ENCODE measurements at places on chromosomes 1 and 21.

- no peak for DNase-seq
These were observed 21.0 kb upstream of the LAMC1 start for GRCh38 chr1:183002267-183002666.

DNA sequence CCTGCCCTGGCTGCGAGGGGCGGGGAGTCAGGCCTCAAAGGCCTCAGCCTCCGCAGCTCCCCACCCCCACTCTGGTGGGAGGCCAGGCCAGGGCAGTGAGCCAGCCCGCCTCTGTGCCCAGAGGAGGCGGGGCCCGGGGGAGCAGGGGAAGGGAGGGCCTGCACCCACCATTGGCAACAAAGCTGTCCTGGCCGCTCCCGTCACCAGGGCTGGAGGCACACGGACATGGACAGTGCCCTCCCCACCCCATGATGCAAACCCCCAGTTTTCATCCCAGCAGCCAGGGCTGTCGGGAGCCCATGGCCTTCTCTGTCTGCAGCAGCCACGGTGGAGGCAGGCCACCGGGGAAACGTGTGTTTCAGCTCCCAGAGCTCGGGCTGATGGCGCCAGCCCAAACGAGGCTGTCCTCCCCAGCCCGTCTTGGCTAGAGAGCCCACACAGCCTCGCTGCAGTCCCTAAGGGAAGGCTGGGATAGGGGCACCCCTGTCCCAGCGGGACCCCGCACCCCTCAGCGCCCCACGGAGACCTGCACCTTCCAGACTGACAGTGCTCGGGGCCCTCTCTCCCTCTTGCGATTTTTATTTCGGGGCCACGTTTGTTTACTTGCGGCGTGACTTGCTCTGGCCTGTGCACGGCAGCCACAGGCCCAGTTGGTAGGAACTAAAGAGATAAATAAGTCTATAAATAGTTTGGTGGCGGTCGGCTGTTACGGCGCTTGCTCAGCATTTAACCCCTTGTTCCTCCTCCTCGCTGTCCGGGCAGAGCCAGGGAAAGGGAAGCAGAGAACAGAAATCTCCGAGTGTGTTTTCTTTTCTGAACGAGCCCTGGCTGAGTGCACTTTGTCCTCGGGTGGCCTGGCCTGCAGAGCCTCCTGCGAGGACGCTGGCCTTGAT lies 101.8 kb downstream of the PRDM16 start:
- DNase-seq: peak; percentile 72

GRCh38 chr1:61299463-61299862 lies 217.1 kb downstream of the NFIA start:
- no peak for DNase-seq

GRCh38 chr1:93750955-93751354 lies 69.3 kb upstream of the BCAR3 start:
- DNase-seq: no peak

GRCh38 chr1:63861052-63861691 lies 87.4 kb downstream of the ROR1 start:
- DNase-seq: no peak

DNA sequence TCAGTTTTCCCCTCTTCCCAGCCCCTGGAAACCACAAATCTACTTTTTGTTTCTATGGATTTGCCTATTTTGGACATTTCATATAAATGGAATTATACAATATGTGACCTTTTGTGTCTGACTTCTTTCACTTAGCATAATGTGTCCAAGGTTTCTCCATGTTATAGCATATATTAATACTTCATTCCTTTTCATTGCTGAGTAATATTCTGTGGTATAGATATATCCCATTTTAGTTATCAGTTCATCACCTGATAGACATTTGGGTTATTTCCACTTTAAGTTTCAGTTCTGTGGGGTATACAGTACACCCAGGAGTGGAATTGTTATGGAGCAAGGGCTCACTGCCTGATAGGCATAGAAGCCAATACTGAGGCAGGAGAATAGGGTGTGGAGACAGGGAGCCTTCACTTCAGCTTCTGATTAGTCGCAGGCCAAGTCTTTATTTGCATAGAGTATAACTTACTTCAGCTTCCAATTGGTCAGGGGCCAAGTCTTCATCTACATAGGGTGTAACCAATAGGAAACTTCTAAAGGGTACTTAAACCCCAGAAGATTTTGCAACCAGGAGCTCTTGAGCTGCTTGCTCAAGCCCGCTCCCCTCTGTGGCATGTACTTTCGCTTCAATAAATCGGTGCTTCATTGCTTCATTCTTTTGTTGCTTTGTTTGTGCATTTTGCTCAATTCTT lies 8.3 kb upstream of the NVL start:
- no peak for DNase-seq

- DNase-seq: no peak
These were observed 28.5 kb downstream of the SLC26A9 start for GRCh38 chr1:205914730-205915129.

DNA sequence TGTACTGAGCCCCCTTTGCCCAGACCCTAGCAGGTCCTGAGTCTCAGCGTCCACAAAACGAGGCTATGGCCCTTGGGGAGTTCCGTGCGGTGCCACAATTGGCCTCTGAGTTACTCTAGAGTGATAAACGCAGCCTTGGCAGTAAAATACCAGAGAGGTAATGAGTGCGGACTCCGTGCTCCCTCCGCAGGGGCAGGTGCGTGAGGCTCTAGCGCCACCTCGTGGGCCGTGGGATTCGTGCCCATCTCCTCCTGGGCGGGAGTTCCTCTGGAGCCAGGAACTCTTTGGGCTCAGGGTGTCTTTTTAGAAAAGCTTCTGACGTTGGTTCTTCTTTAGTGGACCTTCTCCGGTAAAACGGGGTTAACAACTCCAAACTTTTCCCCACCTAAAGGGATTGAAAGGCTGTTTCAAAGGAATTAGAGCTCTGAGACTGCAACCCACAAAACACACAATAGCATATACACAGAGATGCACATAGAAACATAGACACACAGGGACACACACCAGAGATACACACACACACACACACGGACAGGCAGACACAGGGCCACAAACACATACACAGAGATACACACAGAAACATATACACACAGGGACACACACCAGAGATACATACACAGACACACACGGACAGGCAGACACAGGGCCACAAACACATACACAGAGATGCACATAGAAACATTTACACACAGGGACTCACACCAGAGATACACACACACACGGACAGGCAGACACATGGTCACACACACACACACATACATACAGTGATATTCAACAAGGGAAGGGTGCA lies 99.4 kb downstream of the KCNJ15 start:
- peak; percentile 73 for DNase-seq

- DNase-seq: no peak
These were observed 194.5 kb downstream of the HIVEP3 start for GRCh38 chr1:41724248-41724647.

GRCh38 chr1:220751111-220751510 lies 3.0 kb downstream of the MTARC2 start:
- no peak for DNase-seq

GRCh38 chr1:56547473-56547872 lies 31.9 kb downstream of the PLPP3 start:
- no peak for DNase-seq

GRCh38 chr1:60222360-60223115 lies 149.0 kb upstream of the C1orf87 start:
- no peak for DNase-seq

DNA sequence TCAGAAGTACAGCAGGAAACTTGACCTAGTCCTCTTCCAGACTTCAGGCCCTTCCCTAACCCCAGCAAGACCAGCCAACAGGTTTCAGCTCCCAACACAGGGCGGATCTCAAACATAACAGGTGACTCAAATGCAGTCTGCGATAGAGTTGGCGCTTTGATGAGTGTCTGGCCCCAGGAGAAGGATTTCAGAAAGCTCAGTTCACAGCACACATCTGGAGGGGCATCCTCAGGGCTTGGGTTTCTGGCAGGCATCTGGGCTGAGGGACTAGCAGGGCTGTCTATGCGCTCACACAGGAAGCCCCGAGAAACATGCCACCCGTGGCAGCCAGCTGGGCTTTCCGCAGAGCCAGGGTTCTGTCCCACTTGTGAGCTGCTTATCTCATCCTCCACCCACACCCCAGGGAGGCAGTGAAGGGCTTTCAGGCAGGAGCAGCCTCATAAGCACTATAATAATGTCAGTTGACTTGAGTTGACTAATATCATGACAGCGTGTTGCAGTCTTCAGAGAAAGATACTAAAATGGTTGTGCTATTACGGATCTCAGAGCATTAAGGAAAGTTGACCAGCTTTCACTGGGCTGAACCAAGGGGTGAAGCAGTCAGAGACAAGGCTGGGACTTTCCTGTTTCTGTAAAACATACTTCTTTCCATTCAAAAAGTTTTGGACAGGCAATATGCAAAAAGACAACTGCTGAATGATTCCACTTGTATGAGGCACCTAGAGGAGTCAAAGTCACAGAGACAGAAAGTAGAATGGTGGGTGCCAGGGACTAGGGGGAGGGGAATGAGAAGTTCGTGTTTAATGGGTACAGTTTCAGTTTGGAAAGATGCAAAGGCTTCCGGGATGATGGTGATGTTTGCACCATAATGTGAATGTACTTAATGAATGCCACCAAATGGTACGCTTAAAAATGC lies 233.0 kb upstream of the IRF2BP2 start:
- DNase-seq: peak; percentile 26

GRCh38 chr21:26280775-26281174 lies 110.2 kb upstream of the APP start:
- peak; percentile 87 for DNase-seq

- no peak for DNase-seq
These were observed 463.0 kb downstream of the SIPA1L2 start for GRCh38 chr1:232166942-232167341.

- DNase-seq: no peak
These were observed 31.4 kb upstream of the OLIG2 start for GRCh38 chr21:32994305-32994704.

GRCh38 chr1:177914603-177915002 lies 55.3 kb downstream of the SEC16B start:
- DNase-seq: no peak

DNA sequence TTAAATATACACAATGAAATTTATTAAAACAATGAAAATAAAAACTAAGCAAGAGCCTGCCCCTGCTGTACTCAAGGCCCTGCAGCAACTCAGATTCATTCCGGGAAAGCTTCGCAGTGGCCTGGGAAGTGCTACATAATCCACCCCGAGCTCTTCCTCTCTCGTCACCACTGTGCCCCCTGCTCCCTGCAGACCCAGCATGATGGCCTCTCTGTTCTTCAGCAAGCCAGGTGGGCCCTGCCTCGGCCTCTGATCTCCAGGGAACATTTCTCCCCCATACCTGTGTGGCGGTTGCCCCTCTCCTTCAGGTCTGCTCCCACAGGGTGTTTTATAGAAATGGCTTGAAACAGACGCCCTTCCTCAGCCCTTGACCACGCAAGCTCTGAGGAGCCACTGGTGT lies 10.6 kb downstream of the RNF187 start:
- DNase-seq: no peak

- no peak for DNase-seq
These were observed 31.4 kb upstream of the SLC35D1 start for GRCh38 chr1:67085326-67085725.

- no peak for DNase-seq
These were observed 248.9 kb downstream of the KCNJ6 start for GRCh38 chr21:37667380-37667779.

GRCh38 chr1:208682664-208683013 lies 438.5 kb upstream of the PLXNA2 start:
- DNase-seq: peak; percentile 28

- no peak for DNase-seq
These were observed 38.7 kb downstream of the HS2ST1 start for GRCh38 chr1:86953167-86953566.

GRCh38 chr1:207981976-207982375 lies 71.1 kb upstream of the CD34 start:
- peak; percentile 58 for DNase-seq

- DNase-seq: no peak
These were observed 8.2 kb upstream of the TRIM63 start for GRCh38 chr1:26075421-26076144.

DNA sequence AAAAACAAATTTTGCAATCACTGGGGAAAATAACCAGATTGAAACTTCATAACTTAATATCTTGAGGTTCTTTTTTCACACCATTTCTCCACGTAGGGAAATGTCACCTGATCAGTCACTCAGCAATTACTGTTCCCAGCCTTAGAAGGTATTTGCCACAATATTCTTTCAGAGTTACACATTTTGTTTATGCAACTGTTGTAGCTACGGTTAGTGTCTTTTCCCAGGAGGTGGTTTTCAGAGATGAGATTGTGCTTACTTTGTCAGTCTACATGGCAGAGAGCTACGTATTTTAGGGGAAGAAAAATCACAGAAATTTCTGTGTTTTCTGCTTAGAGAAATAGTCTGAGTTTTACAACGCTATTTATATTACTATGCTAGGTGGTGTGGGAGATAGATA lies 792.8 kb upstream of the B3GALT2 start:
- no peak for DNase-seq

- DNase-seq: no peak
These were observed 55.3 kb upstream of the KCND3 start for GRCh38 chr1:112044745-112045144.

GRCh38 chr1:25645637-25646400 lies 29.2 kb downstream of the MAN1C1 start:
- DNase-seq: no peak

DNA sequence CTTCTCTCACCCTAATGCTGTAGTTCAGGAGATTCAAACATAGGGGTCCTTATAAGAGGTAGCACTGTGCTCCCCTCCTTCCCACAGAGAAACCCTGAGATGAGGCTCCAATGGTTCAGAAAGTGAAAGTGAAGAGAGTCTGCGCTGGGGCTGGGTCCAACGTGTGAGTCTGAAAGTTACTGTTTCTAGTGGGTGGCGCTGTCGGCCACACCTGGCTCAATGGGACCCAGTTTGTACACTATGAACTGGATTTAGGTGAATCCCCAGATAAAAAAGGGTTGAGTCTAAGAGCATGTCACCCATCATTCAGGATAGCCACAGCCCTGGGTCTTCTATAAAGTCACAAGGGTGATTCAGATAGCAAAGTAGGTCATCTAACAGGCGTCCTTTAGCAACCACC lies 2.8 kb downstream of the SMCP start:
- DNase-seq: no peak

DNA sequence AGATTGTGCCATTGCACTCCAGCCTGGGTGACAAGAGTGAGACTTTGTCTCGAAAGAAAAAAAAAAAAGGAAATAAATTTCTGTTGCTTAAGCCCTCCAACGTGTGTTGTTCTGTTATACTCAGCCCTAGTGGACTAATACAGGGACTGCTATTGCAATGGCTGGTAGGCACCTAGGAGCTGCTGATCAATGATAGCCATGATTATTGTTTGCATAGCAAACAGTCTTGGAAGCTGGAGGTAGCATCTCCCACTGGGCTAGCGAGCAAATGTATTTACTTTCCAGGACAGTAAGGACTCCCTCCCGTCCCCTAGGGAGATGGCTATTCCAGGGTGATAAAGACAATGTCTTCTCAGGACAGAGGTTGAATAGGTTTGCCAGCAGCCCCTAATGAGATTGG lies 13.5 kb upstream of the TNFRSF8 start:
- no peak for DNase-seq

DNA sequence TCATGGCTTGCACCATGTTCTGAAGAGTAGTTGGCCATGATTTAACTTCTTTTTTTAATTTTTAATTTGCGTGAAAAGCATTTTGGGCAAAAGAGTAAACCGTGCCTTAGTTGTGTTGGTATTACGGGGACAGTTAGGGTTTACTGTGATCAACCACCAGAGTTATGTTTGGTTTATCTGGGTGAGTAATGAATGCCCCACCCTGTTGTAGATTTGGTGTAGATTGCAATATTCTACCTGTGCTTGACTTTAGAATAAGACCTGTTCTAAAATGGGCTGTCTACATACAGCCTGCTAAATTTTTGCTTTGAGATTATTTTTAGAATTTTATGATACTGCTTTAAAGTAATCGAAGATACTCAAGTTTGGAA lies 1.4 kb downstream of the USP25 start:
- DNase-seq: no peak

- no peak for DNase-seq
These were observed 153.7 kb upstream of the ZBTB40 start for GRCh38 chr1:22297999-22298398.

GRCh38 chr1:82903626-82904025 lies 1095.3 kb downstream of the TTLL7 start:
- no peak for DNase-seq

Measured in BE2C (cell line).